ENCODE measurements at places on chromosomes 7 and 10.

GRCh38 chr7:103394566-103394965, 47.1 kb downstream of the PSMC2 start:
- DNase-seq = no peak

GRCh38 chr10:75038335-75038734, 73.1 kb upstream of the SAMD8 start:
- DNase-seq = peak; percentile 56

DNA sequence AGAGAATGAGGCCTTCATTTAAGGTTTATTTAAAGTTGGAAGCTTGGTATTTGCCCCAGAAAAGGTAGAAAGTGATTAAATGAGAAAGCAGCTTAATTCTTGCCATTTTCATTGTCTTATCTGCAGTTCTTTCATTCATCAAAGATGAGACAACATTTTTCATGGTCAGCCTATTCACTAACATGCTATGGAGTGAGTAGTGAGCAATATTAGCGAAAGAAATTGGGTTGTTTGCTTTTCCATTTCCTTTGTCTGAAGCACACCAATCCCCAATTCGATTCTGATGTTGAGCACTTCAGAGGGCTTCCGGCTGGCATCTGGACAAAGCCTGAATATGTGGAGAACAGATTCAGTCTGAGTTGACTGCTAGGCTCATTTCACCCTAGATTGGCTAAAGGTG, 317.2 kb downstream of the BBS9 start:
- no peak for DNase-seq

DNA sequence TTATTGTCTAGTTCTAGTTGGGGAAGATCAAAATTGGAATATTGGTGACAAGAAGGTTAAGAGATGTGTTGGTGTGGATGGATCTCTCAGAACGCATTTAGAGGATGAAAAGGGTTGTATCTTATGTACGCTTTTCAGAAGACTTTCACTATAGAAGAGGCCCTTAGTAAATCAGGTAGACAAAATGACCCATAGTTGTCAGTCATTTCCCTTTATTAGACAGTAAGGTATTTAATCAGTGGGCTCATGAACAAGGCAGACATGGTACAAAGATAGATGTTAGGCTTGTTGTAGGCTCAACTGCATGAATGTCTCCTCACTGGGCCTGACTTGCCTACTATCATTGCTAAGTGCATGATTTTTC, 359.2 kb downstream of the PHF14 start:
- no peak for DNase-seq

- peak; percentile 25 for DNase-seq
These were observed 257.0 kb downstream of the COBL start for GRCh38 chr7:51059504-51060142.

DNA sequence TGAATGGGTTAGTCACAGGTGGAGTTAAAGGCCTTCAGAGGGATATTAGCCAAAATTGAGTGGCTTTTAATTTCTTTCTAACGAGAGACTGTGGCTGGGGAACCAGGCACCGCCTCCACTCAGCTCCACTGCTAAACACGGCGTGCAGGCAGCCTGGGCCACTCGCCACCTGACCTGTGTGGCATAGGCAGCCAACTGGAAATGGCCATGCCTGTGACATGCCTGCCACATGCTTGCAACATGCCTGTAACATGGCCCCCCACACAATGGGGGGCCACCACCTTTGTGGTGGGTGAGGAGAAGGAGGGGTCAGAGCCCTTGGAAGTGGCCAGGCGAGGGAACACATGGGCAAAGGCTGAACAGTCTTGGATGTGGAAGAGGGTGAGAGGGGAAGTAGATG, 60.1 kb upstream of the PAX2 start:
- no peak for DNase-seq

- no peak for DNase-seq
These were observed at the start of gene SCART1 for GRCh38 chr10:133453516-133454203. SCART1 (plus strand) TSS chr10:133453945; CDS start chr10:133453998, 53 bp downstream.

GRCh38 chr10:62433181-62433692, 59.1 kb downstream of the ZNF365 start:
- DNase-seq = peak; percentile 99

All from fibroblast of skin of abdomen (primary cell).